CD4-positive, alpha-beta T cell treated with Interleukin-21 for 1 hour (primary cell): ENCODE measurements at places on chromosomes 12 and 14.

GRCh38 chr14:76428611-76429010 is 52.7 kb downstream of the ESRRB start:
- DNase-seq, result no peak

DNA sequence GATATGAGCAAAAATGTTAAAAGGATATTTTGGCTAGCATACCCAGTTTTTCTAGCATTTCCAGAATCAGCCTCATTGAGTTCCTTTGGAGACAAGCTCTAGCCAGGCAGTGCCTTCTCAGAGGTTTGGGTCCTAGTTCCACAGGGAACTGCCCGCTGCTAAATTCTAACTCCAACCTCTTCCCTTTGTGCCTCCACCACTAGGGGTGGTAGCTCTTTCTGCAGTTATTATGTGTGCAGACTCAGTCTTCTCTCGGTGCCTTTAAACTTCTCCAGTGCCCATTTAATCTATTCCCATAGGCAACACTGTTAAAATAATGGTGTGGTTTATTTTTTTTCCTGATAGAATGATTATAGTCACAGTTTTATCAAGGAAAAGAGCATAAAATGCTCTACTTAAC is 21.5 kb upstream of the SLC25A3 start:
- DNase-seq, result no peak

- DNase-seq, result no peak
Observed at GRCh38 chr14:34374998-34375740, 86.9 kb downstream of the SPTSSA start.

DNA sequence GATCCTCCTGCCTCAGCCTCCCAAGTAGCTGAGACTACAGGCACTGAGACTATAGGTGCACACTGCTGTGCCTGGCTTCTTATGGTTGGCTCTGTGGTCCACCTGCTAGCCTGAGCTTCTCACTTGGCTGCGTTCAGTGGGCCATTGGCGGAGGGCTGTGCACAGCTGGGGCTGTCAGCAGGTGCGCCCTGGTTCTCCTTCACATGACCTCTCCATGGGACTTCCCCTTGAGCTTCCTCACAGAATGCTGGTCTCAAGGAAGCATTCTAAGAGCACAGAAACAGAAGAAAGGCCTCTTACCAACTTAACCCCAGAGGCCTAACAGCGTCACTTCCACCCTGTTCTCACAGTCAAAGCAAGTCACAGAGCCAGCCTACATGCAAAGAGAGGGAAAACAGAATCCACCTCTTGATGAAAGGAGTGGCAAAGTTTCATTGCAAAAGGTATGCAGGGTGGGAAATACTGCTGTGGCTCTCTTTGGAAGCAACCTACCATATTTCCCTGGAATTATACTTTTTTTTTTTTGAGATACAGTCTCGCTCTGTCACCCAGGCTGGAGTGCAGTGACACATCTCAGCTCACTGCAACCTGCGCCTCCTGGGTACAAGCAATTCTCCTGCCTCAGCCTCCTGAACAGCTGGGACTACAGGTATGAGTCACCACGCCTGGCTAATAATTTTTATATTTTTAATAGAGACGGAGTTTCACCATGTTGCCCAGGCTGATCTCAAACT is 9.3 kb downstream of the RILPL2 start:
- DNase-seq, result peak; percentile 75

GRCh38 chr12:89372584-89373370 is 20.5 kb upstream of the DUSP6 start:
- DNase-seq, result no peak

- peak; percentile 5 for DNase-seq
Observed at GRCh38 chr14:88599761-88600439, 37.1 kb downstream of the ZC3H14 start.

DNA sequence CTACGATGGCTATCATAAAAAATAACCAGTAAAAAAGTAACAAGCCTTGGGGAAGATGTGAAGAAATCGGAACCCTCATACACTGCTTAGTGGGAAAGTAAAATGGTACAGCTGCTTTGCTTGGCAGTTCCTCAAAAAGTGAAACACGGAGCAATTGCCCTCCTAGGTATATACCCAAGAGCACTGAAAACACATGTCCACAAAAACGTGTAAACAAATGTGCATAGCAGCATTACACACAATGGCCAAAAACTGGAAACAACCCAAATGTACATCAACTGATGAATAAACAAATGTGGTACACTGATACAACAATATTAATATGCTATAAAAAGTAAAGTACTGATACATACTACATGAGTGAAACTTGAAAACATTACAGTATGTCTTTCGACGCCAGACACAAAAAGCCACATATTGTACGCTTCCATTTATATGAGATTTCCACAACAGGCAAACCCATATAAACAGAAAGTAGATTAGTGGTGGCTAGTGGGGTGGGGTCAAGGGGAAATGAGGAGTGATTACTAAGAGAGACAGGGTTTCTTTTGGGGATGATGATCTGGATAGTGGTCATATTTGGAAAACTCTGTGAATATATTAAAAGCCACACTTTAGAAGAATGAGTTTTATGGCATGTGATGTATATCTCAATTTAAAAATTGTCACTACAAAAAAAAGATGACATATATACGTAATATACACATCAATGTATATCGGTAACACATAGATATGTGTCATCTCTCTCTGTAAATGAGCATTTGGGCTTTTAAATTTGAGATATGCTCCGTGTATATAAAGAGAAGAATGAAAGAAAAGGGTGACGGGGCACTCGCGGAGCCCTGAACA is 996 bp downstream of the SLC41A2 start:
- DNase-seq, result no peak

DNA sequence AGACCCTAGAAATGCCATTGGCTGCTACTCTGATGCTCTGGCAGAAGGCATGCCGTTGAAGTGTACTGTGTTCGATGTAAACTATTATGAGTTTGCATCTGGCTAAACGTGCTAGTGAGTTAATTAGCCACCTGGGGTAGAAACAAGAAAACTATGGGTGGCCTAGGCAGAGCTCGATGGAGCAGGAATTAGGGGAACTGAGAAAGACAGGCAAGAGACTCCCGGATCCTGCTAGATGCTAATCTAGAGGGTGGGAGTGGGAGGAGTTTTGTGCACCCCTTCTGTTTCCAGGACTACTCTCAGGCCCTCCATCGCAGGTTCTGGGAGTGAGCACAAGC is 32.0 kb downstream of the TMEM63C start:
- DNase-seq, result no peak

- DNase-seq, result no peak
Observed at GRCh38 chr14:101929096-101929495, 35.3 kb upstream of the DYNC1H1 start.

DNA sequence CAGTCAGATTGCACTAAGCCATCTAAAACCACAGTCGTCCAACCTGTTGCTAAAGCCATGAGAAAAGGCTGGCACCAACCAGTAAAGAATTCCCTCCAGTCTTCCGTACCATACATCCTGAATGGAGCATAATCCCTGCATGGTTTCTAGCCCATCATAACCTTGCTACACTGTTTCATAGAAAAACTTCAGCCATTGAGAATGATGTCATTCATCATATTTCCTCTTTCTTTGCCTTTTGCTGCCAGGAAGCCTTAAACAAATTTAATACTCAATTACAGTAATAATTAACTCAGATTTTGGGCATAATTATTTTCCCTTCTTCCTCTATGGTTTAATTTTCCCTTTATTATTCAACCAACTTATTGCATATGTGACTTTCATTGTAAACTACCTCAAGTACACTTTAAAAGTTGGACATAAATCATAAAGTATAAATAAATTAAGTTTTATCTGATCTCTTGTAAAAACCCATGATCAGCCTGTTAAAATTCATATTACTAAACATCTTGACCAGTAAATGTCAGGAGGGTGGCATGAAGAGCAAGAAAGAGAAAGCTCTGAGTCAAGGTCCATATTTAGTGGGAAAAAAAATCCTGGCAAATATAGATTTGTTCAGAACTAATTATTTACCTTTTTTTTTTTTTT is 264.7 kb downstream of the ZFP36L1 start:
- no peak for DNase-seq

DNA sequence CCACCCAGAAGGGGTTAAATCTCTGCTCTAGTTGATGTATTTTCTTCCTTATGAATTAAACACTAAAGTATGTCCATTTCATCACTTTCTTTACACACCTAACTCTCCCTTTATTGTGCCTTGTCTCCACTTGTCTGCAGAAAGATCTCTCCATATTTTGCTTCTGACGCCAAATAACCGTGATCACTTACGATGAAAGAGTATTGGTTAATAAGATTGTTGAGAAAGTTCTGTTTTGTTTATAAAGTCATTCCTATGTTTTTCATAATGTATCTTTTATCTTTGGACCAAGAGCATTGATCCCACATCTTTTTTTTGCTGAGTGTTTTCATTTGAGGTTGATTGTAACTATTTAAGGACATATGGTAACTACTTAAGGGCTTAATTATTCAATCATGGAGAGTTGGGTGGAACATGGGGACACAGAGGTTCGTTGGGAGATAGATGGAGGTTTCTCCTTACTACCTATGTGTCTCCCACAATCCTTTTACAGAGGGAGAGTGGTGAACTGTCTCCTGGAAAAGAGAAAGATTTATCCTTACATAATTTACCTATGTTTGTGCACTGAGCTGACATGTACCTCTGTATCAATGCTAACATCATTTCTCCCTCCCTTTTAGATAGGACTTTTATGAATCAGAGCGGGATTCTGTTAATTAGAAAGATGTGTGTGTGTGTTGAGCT is 120.7 kb upstream of the SLC38A2 start:
- DNase-seq, result no peak

- no peak for DNase-seq
Observed at GRCh38 chr14:63652406-63652805, 10.7 kb upstream of the WDR89 start.

DNA sequence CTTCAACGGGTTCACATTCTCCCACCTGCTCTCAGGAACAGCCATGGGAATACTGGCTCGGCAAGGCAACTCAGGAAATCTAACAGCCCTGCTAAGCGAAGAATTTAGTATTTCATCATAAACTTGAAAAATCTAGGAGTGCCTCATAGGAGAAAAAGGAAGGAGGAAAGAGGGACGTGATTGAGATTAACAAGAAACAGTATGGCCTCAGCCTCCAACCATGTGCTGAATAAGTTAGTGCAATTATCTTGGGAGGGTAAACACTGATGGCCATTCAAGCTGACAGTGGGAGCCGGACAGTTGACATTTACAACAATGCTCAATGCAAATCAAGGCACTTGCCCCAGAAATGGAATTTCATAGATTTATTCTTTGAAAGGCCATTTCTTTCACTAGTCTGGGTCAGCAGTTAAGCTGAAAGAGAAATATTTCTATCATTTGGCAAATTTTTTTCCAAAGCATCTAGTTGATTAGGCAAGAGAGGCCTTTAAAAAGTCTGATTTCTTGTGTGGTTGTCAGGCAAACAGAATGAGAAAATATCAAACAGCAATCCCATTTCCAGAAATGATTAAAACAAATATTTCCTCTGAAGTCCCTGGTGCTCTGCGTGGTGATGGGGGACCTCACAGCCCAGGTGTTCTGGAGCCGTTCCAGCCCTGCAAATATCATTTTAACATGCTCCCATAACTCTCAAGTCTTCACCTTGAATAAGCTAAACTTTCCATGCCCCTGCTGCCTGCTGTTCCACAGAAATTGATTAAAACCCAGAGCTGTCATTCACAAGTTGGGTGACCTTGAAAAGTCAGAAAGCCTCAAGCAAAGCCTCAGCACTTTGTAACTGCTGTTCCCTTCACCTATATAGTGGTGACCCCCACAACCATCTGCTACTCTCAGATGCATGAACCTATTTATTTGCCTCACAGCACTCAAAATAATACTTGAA is 121.6 kb downstream of the PHLDA1 start:
- DNase-seq, result no peak

DNA sequence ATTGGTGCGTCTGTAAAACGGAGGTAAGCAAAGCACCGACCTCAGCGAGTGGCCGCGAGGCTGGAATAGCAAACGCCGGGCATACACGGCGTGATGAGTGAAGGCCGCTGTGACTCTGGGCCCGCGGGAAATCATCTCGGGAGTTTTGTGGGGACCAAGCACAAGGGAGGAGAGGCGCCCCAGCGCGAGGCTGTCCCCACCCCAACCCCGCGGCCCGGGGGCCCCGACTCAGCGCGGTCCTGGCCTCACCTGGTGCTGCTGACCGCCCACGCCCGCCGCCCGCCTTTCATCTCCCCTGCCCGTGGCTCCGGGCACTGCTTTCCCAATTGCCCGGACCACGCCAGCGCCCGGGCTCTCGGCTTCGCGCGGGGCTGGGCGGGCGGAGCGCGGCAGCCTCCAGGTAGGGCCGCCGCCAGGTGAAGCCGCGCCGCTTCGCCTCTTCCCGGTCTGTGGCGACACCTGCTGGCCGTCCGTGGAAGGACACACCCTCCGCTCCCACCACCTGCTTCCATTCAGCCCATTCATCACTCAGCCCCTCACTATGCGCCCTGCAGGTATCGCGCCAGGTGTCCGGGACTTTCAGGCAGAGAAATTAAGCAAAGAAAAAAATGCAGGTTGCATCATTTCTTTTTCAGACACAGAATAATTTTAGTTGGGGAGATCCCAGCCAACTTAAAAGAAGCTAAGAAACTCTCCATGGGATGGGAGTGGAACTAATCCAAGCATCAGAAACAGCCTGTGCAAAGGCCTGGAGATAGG is 360.4 kb downstream of the MED13L start:
- DNase-seq, result peak; percentile 59

DNA sequence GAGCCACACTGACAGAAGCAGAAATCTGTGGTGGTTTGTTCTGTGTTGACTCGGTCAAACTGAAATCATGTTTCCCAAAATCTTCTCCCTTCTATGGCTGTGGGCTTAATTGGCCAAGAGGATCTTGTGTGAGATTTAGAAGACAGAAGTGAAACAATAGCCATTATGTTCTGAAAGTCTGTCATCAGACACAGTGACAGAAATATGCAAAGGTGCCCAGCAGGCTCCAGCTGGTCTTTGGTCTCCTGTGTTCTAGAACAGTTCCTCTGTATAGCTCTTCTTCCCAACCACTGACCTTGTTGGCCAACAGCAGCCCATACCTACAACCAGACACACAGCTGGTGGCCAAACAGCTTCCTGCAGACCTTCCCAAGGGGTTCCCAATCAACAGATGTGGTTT is 25.0 kb upstream of the COCH start:
- no peak for DNase-seq

DNA sequence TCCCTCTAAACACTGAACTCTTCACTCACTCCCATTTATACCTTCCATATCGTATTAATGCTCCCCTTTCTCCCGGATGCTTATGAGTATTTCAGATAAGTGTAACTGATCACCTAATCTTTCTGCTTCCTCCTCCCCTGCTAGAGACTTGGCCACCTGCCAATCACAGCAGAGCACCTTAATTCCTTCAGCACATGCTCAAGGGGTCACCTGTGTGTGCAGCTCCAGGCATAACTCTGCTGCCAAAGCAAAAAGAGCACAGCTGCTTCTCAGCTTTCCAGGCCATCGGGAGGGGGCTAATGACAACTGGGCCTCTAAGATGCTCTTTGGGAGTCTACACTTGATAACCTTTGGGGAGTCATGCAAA is 106.9 kb upstream of the DYRK2 start:
- peak; percentile 12 for DNase-seq

DNA sequence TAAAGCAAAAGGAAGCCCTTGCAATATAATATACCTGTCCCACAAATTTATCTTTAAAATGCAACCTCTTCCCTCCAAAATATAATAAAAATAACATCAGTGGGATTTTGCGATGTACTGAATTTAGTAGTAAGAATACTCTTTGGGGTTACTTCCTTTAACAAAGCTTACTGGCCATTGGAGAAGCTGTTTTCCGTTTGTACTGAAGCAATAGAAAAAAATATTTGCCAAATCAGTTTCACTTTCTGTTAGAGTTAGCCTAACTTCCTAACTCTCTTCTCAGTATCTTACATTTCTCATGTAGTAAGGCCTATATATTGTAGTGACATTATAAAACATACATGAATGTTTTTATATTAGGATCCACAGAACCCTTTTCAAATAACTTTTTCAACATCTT is 3.7 kb downstream of the MAX start:
- DNase-seq, result peak; percentile 64
